ENCODE measurements at places on chromosomes 7 and 10.

GRCh38 chr10:133261726-133262325 is 14.8 kb downstream of the ADAM8 start:
- DNase-seq = peak; percentile 89

DNA sequence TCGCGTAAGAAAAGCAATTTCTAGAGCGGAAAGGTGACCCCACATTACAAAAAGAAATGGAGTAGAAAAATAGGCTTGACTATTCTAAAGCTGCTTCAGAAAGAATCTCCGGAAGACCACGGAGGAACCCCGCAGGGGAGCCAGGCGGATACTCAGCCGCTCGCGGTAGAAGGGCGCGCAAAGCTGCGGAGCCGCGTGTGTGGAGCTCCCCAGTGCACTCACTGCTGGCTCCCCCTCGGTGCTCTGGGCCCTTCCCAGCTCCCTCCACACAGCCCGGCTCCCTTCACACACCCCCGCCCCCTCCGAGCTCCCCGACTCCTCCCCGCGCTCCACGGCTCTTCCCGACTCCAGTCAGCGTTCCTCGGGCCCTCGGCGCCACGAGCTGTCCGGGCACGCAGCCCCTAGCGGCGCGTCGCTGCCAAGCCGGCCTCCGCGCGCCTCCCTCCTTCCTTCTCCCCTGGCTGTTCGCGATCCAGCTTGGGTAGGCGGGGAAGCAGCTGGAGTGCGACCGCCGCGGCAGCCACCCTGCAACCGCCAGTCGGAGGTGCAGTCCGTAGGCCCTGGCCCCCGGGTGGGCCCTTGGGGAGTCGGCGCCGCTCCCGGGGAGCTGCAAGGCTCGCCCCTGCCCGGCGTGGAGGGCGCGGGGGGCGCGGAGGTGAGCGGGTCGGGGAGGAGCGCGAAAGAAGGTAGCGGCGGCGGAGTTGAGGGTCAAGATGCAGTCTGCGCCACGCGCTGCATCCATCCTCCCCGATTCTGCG is at the start of gene STEAP2:
TSS of gene STEAP2 (plus strand) at position 350 of the 758 bp plus-strand sequence. CDS start 13,343 bp downstream, outside the sequence.
- DNase-seq = peak; percentile 98

DNA sequence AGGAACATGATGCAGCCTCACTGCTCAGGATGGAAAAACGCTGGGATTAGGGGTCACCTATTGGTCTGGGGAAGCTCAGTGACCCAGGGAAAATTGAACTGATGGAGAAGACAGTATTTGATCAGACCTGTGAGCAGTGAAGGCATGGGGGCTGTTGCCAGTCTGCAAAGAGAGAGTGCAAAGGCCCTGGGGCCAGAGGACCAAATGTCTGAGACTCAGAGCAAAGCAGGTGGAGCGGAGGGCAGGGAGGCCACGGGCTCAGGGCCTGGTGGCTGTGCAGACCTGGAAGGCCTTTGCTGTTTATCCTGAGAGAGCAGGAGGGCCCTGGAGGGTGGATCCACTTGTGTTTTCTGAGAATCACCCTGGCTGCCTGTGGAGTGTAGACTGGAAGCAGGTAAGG is 67.1 kb downstream of the INPP5A start:
- no peak for DNase-seq

DNA sequence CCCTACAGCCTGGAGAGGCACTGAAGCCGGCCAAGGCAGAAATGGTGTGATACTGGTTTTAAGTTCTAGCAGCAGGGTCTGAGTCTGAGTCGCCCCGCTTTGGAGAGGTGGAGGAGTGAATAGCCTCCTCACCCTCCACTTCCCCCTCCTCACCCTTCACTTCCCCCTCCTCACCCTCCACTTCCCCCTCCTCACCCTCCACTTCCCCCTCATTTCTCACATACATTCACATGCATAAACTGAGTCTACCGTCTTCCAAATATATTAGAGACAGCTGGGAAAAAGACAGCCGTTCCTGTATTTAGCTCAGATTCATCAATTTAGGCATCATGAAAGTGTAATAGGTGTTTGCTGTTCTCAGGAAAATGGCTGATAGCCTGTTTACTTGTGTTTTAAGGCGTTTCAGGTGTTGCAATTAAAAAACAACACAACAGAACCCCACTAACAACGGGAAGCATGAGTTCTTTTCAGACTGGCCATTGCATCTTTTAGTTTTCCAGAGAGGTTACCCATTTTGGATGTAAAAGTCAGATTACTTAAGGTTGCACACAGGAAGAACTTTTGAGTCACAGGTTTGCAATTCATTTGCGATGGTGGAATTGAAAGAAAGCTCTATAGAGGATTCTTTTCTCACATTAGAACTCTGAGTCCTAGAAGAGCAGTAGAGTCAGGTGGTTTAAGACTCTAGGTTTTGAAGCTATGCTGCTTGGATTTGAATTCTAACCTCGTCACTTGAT is 861 bp downstream of the NRBF2 start:
- peak; percentile 56 for DNase-seq

DNA sequence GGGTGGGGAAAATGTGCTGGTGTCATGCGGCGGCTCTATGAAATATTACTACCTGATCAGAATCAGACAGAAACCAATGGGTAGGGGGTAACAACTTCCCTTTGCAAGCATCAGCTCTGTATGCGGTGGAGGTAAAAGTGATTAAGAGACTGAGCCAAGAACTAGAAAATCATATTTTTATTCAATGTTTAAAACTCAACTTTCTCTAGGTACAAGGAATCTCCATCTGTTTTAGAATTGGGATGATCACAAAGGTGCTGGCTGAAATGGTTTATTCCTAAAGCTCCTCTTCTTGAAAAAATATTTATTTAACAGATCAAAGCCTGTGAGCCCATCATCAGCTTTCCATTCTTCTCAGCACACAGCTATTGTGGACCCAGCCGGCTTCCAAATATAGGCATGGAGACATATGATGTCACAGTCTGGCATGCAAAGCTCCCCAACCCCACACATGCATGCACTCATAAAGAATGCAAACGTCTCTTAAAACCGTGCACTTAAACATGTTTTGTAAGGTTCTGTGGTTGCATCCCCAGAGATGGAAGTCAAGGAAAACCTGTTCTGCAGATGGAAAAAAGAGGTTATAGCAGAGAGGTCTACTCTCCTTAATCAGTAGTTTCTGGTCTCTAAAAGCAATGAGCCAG is 126.0 kb downstream of the SKIDA1 start:
- peak; percentile 89 for DNase-seq

DNA sequence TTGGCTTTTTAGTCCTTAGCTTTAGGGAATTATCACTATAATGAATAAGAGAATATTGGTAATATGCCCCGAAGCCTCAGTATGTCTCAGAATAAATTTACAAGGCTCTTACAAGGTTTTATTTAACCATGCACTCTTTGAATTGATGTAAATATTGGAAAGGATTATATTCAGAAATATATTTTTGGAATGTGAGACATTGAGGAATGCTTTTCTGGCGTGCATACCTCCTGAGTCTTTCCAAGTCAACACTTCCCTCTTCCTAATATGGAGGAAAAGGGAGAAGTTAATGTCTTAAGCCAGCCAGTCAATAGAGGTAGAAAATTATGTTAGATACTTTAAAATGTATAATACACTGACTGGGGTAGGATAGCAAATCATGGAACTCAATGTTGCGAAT is 1.2 kb upstream of the OR2F1 start:
- no peak for DNase-seq

GRCh38 chr7:45703911-45704682 is 129.9 kb downstream of the ADCY1 start:
- DNase-seq = no peak

- DNase-seq = peak; percentile 51
Observed at GRCh38 chr10:48976196-48976595, 36.6 kb upstream of the LRRC18 start.

- no peak for DNase-seq
Observed at GRCh38 chr10:6140141-6140841, 51.5 kb downstream of the RBM17 start.

- no peak for DNase-seq
Observed at GRCh38 chr7:142481548-142481947, 223.7 kb upstream of the PRSS58 start.
